ENCODE measurements at places on chromosomes 16 and 17.

DNA sequence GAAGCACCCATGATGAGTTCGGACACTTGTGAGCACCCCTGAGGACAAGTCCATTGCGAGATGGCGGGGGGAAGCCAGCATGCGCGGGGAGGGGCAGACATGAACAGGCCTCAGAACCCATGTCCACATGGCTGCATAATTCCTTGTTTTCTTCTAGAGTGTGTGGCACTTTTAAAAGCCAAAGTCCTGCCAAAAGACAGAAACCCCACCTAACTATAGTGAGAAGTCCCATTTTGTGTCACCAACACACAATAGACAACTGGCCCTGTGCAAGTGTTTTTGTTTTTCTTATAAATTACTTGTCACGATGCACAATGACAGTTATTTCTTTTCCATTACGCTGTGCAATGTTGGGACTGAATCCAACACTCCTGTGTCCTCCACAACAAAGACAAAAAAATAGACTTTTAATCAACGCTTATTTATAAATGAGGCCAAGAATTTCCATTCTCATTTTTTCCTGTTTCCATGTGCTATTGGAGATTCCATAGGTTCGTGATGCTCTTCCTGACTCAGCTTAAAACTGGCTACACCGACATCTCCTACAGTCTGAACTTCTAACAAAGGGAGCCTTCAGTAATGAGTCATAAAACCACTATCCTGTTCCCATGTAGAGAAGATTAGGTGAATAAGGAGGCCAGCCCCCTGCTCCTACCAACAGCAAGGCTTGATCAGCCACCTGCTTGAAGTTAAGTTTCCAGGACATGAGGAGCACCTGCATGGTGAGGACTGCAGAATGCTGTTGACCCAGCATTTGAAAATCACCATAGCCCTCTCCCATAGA lies 98.9 kb downstream of the ZNF423 start:
- DNase-seq: no peak

DNA sequence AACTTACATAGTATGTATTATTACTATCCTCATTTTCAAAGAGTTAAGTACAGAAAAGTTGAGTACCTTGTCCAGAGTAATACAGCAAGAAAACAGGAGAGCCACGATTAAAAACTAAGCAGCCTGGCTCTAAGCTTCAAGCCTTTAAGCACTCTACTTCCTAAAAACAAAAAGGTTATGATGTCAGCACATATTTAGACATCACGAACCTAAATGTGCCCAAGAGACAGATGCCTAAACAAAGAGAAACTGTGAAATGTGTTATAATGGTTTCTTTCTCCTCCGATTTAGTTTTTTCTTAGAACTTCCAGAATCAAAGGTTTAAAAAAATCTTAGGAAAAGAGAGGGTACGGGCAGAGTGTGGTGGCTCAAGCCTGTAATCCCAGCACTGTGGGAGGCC lies 151.0 kb downstream of the VPS53 start:
- no peak for DNase-seq

DNA sequence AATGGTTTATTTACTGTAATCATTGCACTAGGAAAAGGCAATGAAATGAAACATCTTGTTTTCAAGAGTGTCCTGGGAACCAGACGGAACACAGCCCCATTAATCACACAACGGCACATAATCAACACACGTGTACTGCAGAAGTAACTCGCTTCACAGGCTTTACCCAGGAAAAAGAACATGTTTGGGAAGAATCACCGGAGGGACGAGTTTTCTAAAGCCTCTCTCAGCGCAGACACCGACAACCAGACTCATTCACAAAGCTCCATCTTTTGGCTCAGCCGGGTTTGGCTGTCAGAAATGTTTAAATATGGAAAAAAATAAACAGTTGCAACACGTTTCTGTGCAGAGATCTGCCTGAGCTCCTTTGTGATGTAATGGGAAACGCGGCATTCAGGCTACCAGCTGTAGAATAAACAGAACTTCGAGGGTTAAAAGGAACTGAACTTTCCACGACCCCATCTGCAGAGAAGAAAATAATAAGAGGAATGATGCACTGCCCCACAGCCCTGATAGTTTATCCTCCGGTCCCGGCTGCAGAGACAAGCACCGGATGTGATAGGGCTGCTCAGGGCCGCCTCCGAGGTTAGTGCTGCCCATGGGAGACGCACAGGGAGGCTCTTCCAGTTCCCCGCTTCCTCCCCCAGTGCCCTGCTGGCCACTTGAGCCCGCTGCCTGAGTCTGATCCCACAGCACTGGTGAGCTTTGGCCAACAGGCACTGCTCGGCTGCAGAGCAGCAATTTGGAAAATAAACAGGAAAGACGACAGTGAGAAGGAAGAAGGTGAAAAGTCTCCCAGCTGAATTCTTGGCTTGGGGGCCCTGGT lies 119.8 kb downstream of the HIC1 start:
- no peak for DNase-seq

GRCh38 chr16:77443357-77444146 lies 8.7 kb upstream of the ADAMTS18 start:
- no peak for DNase-seq

- no peak for DNase-seq
Measured at GRCh38 chr17:32281011-32281451, 15.4 kb downstream of the RHBDL3 start.

GRCh38 chr16:67748834-67749233 lies 29.7 kb upstream of the GFOD2 start:
- DNase-seq: no peak

- DNase-seq: no peak
Measured at GRCh38 chr17:46167826-46168569, 25.2 kb downstream of the KANSL1 start.

DNA sequence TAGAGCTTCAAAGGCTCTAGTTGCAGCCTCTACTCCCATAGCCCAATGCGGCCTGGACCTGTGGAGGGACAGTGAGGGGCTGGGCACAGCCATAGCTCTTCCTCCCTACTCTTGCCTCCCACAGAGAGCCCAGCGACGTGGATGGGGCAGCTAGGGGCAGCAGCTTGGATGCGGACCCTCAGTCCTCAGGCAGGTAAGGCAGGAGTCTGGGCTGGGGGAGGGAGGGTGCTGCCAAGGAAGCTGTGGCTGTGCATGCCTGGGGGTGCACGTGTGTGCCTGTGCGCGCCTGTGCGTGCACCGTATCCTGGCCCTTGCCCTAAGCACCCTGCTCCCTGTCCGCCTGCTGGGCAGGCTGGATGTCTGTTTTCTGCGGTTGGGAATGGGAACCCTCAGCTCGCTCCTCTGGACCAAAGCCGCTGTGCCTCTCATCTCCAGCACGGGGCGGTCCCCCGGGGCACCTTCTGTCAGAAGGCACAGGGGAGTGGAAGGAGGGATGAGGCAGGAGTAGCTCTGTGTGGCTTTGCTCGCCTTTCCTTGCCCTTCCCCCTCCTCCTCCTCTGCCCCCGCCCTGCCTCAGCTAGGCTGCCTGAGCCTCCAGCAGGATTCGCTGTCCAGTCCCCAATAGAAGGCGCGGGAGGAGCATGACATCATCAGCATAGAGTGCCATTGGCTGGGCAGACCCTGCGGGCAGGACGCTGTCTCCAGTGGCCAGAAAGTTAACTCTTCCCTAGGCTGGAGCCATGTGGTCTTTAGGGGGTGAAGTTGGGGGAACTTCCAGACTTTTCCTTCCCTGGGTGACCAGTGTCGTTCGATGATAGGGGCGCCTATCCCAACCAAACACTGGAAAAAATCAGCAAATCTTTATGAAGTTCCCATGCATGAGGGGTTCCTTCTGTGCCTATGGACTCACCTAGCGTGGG lies 797 bp downstream of the PRCD start:
- no peak for DNase-seq

DNA sequence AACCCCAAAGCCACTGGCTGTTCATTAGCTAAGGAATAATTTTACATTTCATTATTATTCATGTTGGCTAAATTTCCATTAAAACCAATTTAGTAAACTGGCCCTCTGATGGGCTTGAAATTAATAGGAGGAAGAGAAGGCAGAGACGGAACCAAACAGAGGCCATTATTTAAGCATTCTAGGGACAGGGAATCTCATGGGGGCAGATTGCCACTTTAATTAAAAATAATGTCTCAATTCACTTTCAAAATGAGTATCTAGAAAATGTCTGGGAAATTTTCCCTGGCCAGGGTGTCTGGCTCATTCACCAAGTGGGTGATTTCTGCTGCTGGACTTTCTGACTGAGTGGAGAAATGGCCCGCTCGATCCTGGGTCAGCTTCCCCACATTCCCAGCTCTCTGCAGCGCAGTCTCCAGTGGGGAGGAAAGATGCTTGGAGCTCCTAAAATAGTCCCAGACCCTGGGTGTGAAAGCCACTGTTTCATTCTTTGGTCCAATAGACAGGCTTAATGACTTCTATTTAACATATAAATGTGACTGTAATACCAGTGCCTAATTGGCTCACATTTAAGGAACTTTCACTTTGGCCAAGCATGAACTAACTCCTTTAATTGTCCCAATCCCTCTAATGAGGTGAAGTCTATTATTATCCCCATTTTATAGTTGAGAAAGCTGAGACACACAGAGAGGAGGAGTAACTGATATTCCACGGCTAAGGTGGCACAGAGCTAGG lies 64.3 kb downstream of the IRX6 start:
- DNase-seq: no peak

- no peak for DNase-seq
Measured at GRCh38 chr16:27390151-27390550, 11.8 kb upstream of the IL21R start.

- DNase-seq: no peak
Measured at GRCh38 chr17:75130059-75130631, 1.4 kb downstream of the NT5C start.

GRCh38 chr17:19654896-19655295 lies 6.3 kb downstream of the ALDH3A2 start:
- no peak for DNase-seq

DNA sequence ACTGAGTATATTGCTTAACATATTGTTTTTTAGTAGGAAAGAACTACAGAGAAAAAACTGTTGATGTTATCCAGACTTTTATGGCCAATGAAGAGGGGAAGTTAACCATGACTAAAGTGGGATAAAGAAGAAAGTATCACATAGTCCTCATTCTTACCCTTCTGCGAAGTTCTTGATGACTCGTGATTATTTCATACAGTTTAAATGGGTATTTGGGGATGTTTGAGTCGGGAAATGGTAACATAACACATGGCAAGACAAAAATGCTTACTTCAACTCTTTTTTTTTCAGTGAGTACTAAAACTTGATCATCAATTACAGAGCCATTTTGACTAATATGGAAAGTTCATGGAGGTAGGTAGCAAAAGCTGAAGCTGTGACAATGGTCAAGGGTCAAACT lies 4.9 kb downstream of the POLG2 start:
- no peak for DNase-seq

- no peak for DNase-seq
Measured at GRCh38 chr16:66902648-66903543, 15.8 kb downstream of the CDH16 start.

- DNase-seq: no peak
Measured at GRCh38 chr16:58492066-58492465, 7.9 kb upstream of the NDRG4 start.

DNA sequence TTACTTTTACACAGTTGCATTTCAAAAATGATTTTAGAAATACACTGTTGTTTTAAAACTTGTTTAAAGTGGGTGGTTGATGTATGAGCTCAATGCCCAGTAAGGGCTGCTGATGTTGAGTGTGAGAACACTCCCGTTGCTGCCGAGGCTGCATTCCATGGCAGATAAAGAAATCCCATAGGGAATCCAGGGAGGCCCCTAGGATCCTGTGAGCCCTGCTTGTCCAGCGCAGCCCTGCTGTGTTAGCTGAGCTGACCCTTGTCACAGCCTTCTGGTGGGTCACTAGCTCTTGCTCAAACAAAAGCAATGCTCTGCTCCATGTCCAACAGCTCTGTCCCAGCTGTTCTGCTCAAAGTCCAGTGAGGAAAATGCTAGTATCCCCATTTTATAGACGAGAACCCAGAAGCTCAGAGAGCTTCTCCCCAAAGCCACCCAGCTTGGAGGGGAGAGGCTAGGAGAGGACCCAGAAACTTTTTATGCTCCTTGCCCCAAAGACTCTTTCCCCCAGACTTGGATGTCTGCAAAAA lies 18.6 kb upstream of the COL1A1 start:
- no peak for DNase-seq

DNA sequence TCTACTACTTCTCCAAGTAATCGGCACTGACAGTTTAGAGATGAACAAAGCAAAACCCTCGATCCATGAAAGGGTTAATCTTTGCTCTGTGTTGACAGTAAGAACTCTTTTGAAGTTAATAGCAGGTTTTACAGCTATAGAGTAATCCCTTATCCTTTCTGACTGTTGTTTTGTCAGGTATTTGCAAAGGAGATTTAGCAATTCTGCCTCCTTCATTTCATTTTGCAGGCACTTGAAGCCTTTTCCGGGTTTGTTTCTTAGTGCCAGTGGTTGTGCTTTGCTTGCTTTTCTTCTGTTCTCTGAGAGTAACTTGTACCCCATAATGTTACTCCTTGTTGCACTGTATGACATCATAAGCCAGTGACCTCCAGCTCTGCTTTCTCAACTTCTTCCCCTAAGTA lies 64.5 kb downstream of the TANGO6 start:
- no peak for DNase-seq

DNA sequence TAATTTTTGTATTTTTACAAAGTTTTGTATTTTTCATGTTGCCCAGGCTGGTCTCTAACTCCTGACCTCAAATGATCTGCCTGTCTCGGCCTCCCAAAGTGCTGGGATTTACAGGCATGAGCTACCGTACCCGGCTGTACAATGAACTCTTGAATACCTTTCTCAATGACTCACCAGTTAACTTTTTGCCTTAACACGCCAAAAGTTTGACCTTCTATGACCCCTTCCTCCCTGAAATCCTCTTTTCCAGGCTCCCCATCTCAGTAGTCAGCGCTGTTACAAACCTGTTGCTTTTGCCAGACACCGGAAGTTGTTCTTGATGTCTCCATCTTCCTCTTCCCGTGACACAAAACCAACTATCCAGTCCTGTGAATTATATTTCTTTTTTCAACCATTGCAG lies 158.1 kb upstream of the ASIC2 start:
- no peak for DNase-seq

DNA sequence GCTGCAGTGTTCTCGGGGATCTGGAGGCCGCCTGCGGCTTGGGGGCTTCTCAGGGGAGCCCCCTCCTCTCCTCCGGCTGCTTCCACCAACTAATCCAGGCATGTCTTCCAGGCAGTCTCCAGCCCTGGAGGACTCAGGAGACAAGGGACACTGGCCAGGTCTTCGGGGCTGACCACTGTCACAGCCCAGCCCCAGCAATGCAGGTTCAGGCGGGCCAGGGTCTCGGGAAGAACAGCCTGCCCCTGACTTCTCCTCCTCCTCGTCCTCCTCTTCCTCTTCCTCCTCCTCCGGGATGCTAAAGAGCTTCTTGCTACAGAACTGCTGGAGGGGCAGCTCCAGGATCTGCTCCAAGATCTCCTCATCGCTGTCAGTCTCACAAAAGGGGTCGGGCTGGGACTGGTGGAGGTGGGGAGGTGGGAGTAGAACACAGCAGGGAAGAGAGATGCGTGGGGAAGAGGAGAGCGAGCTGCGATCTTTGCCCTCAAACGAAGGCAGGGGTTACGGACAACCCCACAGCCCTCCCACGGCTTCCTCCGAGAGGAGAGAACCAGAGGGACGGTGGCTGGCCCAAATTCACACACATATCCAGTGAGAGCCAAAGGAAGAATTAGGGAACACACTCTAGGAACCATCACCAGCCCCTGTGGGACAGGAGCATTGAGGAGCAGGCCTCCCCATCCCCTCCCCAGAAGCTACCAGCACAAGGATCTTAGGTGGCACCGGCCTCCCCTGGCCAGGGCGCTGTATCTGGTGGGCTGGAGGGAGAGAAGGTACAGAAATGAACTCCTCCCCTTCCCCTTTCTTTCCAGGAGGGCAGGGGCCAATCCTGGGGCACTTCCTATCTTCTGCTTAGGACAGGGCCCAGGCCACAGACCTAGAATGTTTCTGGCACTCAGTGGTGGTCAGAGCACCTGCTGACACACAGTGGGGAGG lies 19.3 kb downstream of the TSPOAP1 start:
- no peak for DNase-seq

All from stimulated activated CD4-positive, alpha-beta T cell treated with anti-CD3 and anti-CD28 coated beads, Interleukin-1b, Interleukin-23, amount 100 ng/mL, for 1 hour (primary cell).